ENCODE measurements at places on chromosomes 7 and 10.

DNA sequence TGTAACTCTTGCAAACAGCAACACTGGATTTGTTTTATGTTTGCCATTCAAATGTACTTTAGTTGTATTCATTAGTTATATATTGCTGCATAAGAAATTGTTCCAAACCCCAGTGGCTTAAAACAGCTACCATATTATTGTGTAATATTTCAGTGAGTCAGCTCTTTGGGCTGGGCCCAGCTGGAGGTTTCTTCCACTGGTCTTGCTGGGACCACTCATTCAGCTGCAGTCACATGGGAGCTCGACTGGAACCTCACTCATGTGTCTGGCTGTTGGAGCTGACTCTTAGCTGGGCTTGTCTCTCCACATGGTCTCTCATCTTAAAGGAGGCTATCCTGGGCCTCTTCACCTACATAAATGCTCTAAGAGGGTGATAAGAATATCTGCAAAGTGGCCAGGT lies 23.2 kb upstream of the PIP4K2A start:
- DNase-seq: no peak

GRCh38 chr10:26085549-26085948 lies 131.0 kb upstream of the GAD2 start:
- no peak for DNase-seq

DNA sequence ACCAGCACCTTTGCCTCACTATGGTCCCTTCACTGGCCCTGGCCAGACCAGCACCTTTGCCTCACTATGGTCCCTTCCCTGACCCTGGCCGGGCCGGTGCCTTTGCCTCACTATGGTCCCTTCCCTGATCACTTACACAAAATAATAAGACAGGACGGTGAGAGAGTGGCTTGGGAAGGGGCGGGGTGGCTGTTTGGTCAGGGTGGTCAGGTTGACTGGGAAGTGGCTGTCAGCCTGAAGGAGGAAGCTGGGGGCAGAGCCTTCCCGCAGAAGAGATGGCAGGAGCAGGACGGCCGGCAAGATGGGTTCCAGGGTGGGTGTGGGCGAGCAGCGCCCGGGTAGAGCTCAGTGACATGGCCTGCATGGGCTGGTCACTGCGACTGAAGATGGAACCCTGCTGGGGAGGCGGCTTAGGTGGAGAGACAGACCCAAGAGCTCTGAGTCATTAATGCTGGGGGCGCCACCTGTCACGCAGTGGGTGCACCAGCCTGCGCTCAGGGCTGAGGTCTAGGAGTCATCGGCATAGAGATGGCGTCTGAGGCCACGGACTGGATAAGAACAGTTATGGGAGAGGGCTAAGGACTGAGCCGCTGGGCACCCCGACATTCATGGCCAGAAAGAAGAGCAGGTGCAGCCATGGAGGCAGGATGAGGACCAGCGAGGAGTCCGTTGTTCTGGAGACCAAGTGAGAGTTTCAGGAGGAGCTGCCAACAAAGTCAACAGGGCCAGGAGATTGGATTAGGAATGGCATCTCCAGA lies 91.8 kb downstream of the CHST15 start:
- DNase-seq: no peak

DNA sequence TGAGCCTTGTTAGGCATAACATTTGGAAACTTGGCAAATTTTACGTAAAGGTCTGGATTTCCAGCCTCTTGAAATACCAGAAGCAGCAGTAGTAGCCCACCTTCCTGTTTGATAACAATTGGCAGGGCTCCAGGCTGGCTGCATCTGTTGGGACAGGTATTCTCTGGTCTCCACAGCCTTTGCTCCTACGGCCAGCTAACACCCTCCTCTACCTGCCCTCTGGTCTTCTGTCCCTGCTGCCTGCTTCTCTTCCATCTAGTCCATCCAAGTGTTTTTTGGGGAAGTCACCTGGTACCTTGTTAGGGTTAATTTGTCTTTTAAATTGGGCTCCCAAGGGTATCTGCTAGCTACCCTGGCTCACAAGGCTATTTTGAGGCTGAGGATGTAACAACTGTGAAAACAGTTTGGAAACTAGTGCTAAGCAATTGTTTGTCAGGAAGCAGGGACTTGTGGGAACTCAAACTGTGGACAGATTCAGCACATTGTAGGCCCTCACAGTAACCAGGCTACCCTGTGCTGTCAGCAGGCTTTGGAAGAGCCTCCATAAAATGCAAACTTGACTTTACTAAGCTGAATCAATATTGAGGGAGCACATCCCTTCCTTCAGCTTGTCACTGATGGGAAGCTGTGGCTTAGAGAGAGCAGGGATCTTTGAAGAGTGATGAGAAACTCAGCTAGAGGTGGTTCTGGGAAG lies 8.5 kb downstream of the RPS24 start:
- peak; percentile 20 for DNase-seq

DNA sequence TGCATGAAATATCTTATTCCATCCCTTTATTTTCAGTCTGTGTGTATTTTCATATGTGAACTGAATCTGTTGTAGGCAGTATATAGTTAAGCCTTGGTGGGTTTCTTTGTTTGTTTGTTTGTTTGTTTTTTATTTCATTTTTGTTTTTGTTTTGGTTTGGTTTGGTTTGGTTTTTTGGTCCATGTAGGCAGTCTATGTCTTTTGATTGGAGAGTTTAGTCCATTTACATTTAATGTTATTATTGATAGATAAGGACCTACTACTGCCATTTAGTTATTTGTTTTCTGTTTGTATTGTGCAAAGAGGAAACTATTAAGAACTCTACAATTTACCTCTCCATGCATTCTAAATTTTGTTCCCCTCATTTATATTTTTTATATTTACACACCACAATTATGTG lies 695.9 kb upstream of the GRM3 start:
- no peak for DNase-seq

DNA sequence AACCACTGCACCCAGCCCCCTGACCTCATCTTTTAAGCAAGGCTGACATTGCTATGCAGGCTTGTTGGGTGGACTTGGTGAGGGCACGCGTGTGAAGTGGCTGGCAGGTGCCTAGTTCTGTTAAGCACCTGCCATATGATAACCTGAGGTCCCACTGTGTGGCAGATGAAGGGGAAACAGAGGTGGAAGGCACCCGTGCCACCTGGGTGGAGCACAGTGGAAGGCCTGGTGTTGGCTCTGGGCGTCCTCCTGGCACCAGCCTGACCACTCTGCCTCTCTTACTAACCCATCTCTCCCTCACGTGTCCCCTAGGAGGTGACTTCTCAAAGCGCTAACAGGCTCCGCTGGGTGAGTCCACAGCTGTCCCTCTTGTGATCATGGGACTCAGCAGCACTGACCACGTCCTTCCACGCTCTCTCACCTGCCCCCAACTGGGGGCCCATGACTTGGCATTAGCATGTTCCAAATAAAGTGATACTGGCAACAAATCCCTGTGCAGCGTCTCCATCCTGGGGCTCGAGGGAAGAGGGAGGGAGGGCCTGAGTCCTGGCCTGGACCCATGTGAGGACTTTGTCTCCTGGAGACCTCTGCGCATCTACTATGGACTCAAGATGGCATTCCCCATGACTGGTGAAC lies 4.6 kb upstream of the ZNF862 start:
- no peak for DNase-seq

DNA sequence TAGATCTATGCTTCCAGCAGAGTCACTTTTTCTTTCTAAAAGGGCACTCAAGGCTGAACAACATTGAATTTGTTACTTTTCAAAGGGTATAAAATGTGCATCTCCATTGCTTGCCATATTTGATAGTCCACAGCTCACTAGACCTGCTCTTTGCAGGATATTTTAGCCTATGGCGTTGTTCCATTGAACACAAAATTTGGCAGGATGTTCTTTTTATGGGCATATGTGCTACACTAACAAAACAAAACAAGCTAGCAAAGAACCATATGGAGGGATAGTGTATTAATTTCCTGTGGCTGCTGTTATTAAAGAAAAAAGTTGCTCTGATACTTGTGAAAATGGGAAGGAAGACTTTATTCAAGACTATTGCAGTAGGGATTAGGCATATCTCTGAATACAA lies 828.7 kb downstream of the TYW1 start:
- DNase-seq: no peak

GRCh38 chr7:129925416-129926002 lies 27.3 kb downstream of the UBE2H start:
- no peak for DNase-seq

Data from NCI-H82 (cell line).